GF-D8 (cell line): ENCODE measurements at places on chromosomes 2 and 18.

- DNase-seq: peak; percentile 20
Measured at GRCh38 chr18:49486134-49486533, 900 bp downstream of the C18orf32 start.

DNA sequence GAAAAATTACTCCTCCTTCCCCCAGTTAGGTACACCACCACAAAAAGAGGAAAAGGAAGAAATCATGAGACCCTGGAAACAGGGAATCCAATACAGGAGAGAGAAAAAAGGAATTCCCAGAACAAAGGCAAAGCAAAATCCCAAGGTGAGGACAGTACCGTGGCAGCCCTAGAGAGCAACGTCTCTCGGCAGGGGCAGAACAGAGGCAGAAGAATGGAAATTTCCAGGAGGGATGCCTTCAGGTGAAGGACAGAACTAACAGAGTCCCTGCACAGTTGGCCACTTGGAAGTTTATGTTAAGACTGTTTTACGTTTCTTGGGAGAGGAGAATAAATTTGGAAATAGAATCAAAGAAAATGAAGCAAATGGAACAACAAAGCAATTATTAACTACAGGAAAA lies 27.7 kb downstream of the GRB14 start:
- no peak for DNase-seq

DNA sequence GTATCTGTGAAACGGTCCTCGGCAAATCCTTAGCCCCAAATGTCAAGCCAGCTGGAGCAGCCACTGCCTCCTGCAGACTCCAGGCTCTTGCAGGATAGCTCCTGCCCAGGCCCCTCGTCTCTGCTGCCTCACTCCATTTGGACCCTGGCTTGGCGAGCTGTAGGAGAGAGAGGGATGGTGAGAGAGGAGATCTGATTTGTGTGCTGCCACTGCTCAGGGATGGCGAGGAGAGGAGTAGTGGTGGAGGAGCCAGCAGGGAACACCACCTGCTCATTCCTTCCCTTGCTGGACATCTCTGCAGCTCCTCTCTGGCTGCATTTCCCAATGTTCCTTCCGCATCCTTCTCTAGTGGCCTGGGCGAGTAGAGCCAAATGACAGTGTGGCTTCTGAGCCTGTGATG lies 109.1 kb upstream of the NCK2 start:
- DNase-seq: no peak

GRCh38 chr2:88159955-88160415 lies 10.2 kb upstream of the THNSL2 start:
- DNase-seq: no peak
